ENCODE measurements at places on chromosomes 2 and 18. TPM values are rescaled to one million over a fixed set of nuclear protein-coding genes. Genes with fewer than 3 reads are reported as not detected.

- DNase-seq, result no peak
- H3K27ac ChIP-seq, result no peak overlapping the region
- no peaks in the 10 kb centered on the region for H3K36me3 ChIP-seq
- H3K4me1 ChIP-seq, result no peaks in the 10 kb centered on the region
- no peaks in the 10 kb centered on the region for H3K27me3 ChIP-seq
Observed at GRCh38 chr2:174492963-174493431, 6.2 kb upstream of the GPR155 start.

GRCh38 chr2:215631696-215632095 is 195.8 kb upstream of the FN1 start:
- H3K4me3 ChIP-seq, result no peak overlapping the region
- H3K4me1 ChIP-seq, result no peaks in the 10 kb centered on the region
- DNase-seq, result no peak
- no peaks in the 10 kb centered on the region for H3K36me3 ChIP-seq
- no peaks in the 10 kb centered on the region for H3K27me3 ChIP-seq

GRCh38 chr18:21315741-21316197 is 73.7 kb downstream of the GREB1L start:
- no peak overlapping the region for H3K4me3 ChIP-seq
- H3K36me3 ChIP-seq, result no peaks in the 10 kb centered on the region
- H3K27ac ChIP-seq, result no peak overlapping the region
- H3K27me3 ChIP-seq, result no peaks in the 10 kb centered on the region

DNA sequence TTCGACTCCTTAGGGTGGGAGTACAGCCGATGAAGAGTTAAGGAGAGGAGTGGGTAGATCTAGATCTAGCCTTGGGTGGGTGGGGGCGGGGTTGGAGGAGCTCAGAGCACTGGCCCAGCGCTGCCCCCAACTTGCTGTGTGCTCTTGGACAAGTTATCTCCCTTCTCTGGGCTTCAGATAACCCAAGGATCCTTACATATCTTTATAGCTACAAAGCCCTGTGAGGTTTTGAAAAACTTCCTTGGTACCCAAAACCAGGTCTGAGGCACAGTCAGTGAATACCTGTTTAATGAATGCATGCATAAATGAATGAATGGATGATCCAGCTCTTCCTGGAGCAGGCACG is 1.3 kb upstream of the ODC1 start:
- no peaks in the 10 kb centered on the region for H3K4me1 ChIP-seq
- peak overlapping the region; percentile 55 for H3K4me3 ChIP-seq
- peak overlapping the region; percentile 98 for H3K27ac ChIP-seq
- H3K27me3 ChIP-seq, result no peaks in the 10 kb centered on the region
- DNase-seq, result no peak

- H3K4me1 ChIP-seq, result no peaks in the 10 kb centered on the region
- H3K27ac ChIP-seq, result no peak overlapping the region
- H3K27me3 ChIP-seq, result no peaks in the 10 kb centered on the region
- H3K36me3 ChIP-seq, result no peaks in the 10 kb centered on the region
Observed at GRCh38 chr2:229660391-229660790, 54.0 kb downstream of the DNER start.

DNA sequence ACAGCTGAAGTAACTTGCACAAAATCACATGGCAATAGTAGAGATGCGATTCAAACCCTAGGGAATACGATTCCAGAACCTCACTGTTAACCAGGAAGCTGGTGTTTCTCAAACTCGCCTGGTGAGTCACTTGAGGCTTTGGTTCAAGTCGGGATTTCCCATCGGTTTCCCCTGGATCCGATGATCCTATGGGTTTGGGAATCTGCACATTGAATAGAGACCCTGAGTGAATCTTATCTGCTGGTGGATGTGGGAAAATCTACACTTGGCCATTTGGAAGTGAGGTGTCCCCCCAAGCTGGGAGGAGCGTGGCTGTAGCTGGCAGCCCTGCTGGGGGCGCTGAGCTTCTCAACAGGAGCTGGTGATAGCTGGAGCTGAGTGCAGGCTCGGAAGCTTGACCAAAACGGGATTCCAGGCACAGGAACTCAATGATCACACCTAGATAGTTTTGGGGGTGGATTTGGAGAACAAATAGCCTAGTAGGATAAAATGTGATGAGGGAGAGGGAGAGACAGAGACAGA is 135.4 kb downstream of the PRKCE start:
- no peaks in the 10 kb centered on the region for H3K27me3 ChIP-seq
- DNase-seq, result no peak
- H3K4me1 ChIP-seq, result no peaks in the 10 kb centered on the region
- H3K4me3 ChIP-seq, result no peak overlapping the region

GRCh38 chr2:17543848-17544247 is 3.4 kb downstream of the VSNL1 start:
- peaks cover 15% of the 10 kb centered on the region for H3K27me3 ChIP-seq
- no peak overlapping the region for H3K4me3 ChIP-seq
- no peaks in the 10 kb centered on the region for H3K4me1 ChIP-seq

The FARSB gene
- 9.4 TPM for total RNA-seq

GRCh38 chr18:49169037-49169521 is 218.3 kb upstream of the SMAD7 start:
- H3K36me3 ChIP-seq, result no peaks in the 10 kb centered on the region
- H3K4me3 ChIP-seq, result no peak overlapping the region
- no peaks in the 10 kb centered on the region for H3K27me3 ChIP-seq
- no peak for DNase-seq
- H3K4me1 ChIP-seq, result no peaks in the 10 kb centered on the region

The CROCC2 gene
- 0.79 TPM for total RNA-seq

GRCh38 chr2:182069908-182070307 is 84.3 kb downstream of the PPP1R1C start:
- H3K36me3 ChIP-seq, result no peaks in the 10 kb centered on the region
- H3K27me3 ChIP-seq, result no peaks in the 10 kb centered on the region
- no peak overlapping the region for H3K4me3 ChIP-seq
- no peaks in the 10 kb centered on the region for H3K4me1 ChIP-seq
- H3K27ac ChIP-seq, result no peak overlapping the region

- H3K27me3 ChIP-seq, result no peaks in the 10 kb centered on the region
- no peaks in the 10 kb centered on the region for H3K36me3 ChIP-seq
- peaks cover 4% of the 10 kb centered on the region for H3K4me1 ChIP-seq
Observed at GRCh38 chr18:79502782-79503181, 107.1 kb downstream of the NFATC1 start.

The CASP8 gene
- total RNA-seq, result 2.6 TPM
